ENCODE measurements at places on chromosomes 1 and 21.
A peak's percentile ranks its signal among the peaks of the same experiment; 100 is the strongest.

DNA sequence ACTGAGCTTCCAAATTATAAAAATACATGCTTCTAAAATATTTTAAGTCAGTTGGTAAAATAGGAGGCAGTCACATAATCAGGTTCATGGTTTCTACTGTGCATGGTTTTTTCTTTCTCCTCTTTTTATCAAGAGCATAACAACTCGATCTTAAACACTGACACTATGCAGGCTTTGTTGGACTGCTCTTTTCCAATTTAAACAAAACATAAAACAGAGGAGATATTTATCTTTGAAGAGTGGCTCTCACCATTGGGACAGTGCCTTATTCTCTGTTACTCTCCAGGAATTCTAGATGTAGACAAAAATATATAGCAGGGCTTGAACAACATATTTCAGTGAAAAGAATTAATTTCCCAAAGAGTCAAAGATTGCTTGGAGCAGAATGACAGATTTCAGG is 883.5 kb upstream of the ADGRL2 start:
- DNase-seq, result no peak

DNA sequence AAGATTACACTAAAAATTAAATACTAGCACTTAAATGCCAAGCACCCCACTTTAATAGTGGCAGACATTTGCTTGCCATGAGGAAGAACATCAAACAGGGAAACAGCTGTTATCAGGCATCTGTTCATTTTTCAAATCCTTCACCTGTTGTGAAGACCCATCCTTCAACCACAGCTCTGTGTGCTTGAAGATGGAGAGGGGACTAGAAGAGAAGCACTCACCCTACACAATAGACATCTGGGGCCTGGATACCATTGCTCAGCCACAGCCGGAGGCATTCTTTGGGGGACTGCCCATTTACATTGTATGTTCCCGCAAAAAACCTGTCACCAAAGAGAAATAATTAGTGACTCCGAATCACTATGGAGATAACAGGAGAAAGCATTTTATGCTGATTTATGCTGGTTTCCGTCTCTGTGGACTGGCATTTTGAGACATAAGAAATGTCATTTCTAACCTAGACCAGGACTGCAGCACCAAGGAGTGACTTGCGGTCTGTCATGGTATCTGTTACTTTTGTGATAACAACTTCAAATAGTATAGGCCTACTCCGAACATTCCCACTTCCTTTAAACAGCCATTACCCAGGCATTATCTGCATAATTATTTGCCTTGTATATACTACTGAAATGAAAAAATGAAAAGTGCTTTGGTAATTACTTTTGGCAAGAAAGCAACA is 28.8 kb upstream of the MTF1 start:
- DNase-seq, result no peak

DNA sequence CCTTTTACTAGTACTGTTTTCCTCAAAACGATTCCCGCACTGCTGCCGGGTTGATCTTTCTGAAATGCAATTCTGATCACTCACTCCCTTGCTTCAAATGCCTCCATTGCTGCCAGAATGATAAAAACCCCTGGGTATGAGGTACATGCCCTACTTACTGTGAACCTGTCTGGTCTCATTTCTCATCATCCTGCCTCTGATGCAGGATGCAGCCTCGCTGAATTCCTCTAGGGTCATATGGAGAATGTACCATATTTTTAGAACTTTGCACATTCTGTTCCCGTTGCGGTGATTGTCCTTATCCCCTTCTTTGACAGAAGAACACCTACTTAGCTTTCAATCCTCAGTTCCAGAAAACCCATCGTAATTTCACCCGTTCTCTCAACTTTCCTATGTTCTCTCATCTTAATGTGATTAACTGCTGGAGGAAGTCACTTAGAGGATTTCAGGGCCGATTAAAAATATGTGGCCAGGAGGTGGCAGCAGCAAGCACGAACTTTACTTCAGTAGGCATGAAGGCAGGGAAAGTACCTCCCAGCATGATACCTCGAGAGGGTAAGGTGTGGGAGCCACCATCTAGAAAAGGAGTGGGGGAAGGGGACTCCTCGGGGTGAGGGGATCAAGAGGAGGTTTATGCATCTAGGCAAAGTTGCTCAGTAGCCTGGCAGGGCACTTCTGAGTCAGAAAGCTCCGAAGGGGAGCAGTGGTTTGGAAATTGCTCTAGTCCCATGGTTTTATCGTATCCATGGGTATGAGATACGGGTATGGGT is 361.5 kb upstream of the ZP4 start:
- peak; percentile 40 for DNase-seq

- peak; percentile 76 for DNase-seq
Measured at GRCh38 chr1:21567241-21568005, 58.2 kb downstream of the ALPL start.

DNA sequence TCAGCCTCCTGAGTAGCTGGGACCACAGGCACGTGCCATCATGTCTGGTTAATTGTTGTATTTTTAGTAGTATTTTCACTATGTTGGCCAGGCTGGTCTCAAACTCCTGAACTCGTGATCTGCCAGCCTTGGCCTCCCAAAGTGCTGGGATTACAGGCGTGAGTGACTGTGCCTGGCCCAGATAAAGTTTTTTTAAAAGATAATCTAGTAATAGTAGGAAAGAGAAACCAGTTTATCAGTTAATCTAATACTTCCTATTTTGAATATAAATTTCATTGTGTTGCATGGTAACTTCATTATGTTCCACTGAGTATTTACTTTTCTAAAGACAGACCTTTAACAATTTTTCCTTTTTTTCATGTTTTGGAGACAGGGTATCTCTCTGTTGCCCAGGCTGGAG is 10.0 kb downstream of the RABGAP1L start:
- no peak for DNase-seq

GRCh38 chr1:76239470-76239918 is 164.9 kb downstream of the ST6GALNAC3 start:
- DNase-seq, result no peak

GRCh38 chr1:209659909-209660308 is 7.7 kb upstream of the LAMB3 start:
- DNase-seq, result no peak

- DNase-seq, result no peak
Measured at GRCh38 chr1:233959971-233960370, 55.5 kb downstream of the SLC35F3 start.
